ENCODE measurements at places on chromosomes 6 and 20.
A peak's percentile ranks its signal among the peaks of the same experiment; 100 is the strongest.

GRCh38 chr20:47815866-47816265, 30.6 kb upstream of the SULF2 start:
- no peak for DNase-seq

- DNase-seq, result peak; percentile 12
Observed at GRCh38 chr6:137148306-137149034, 25.0 kb downstream of the IL22RA2 start.

DNA sequence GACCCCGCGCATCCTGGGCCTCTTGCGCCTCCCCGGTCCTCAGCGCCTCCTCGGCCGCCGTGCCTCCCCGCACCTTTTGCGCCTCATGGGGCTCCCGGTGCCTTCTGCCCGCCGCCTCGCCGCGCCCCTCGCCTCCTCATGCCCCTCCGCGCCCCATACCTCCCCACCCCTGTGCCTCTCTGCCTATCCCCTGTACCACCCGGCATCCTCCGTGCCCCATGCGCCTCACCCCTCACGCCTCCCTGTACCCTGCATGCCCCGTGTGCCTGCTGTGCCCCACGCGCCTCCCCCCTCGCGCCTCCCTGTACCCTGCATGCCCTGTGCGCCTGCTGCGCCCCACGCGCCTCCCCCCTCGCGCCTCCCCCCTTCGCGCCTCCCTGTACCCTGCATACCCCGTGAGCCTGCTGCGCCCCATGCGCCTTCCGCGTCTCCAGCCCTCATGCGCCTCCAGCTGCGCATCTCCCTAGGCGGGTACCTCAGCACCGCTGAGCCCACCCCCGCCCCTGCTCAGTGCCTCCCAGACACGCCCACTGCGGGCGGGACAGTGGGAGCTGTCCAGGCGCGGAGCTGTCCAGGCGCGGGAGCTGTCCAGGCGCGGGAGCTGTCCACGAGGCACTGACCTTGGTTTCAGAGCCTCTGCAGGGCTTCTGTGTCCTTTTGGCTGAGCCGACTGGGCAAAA, 37.1 kb downstream of the IGF2R start:
- peak; percentile 40 for DNase-seq

GRCh38 chr6:148700741-148701311, 46.0 kb upstream of the UST start:
- DNase-seq, result peak; percentile 70

DNA sequence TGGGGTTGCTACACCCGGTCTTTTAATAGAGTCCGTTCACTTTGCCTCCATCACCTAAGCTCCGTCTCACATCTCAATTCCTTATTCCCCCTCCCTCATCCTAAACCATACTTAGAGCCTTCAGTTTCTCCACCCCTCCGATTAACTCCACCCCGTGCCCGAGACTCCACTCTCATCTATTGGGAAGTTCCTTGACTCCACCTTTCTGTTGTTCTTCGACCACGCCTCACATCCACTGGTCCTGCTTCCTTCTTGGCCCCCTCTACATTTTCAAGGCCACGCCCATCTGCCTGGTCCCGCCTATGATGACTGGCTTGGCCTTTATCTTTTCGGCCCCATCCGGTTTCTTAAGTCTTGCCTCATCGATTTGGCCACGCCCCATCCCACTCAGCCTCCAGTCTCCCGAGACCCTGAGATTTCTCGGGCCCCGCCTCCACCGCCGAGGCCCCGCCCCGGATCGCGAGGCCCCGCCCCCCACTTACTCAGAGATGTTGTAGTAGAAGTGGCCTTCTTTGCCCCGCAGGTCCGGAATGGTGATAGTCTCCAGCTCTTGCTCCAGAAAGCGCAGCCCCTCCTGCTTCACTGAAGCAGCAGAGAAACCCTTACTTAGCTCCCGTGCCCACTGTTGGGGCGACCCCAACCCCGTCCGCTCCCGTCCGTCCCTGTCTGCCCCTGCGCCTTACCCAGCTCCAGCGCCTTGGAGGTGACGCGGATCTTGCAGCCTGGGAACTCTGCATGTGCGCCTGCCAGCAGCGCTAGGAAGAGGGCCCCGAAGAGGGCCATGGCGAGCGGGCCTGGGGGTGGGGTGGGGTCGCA, 1.1 kb downstream of the PLTP start:
- DNase-seq, result peak; percentile 100

DNA sequence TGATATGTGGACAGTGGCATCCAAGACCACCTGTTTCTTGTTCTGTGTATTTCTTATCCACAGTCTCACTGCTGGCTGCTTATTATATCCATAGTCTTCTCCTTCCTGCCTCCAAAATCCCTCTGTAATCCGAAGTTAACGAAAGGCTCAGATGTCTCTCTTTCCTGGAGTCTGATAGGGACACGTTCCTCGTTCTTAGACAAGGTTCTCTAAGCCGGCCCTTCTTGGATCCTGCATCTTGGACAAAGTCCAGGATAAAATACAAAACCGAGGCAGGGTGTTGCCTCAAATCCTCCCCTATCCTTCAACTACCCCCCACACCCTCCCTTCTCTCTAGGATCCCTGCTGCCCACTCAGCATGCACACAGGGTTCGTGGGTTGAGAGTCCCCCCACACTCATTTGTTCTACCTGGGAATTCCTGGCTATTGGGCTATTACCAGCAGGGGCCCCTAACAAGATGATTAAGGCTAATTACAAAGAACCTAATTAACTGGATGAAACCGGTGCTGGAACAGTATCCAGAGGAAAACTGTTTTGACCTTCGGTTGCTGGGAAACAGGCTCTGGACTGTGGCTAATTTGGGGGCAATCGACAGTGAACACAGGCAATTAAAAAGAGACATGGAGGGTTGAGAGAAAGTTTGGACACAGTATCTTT, 32.7 kb upstream of the MRPS10 start:
- DNase-seq, result no peak

DNA sequence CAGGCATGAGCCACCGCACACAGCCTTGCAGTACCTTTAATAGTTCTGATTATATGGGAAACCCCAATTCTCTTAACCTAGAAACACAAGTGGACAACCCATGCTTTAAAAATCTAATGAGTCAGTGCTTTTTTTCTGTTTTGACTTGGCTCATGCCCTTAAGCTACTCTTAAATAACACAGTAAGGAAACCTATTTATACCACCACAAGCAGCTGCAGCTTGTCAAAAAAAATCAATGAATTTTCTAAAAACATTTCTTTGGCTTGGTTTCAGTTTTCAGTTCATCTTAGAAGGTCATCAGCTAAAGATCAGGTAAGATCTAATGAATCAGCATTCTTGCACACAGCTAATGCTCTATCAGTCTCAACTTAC, 124.1 kb upstream of the DST start:
- peak; percentile 80 for DNase-seq

GRCh38 chr6:904994-905393, 212.1 kb upstream of the EXOC2 start:
- no peak for DNase-seq

GRCh38 chr6:107611094-107611810, 121.3 kb downstream of the SOBP start:
- peak; percentile 11 for DNase-seq

Data from cardiac fibroblast (primary cell).